CD8-positive, alpha-beta memory T cell (primary cell): ENCODE measurements at places on chromosomes 6 and 20. TPM values are rescaled to one million over a fixed set of nuclear protein-coding genes. Genes with fewer than 3 reads are reported as not detected.

GRCh38 chr20:44326391-44327159 lies 10.3 kb upstream of the R3HDML start:
- DNase-seq: no peak

GRCh38 chr6:31441365-31442267 lies 38.2 kb downstream of the MICA start:
- DNase-seq: peak; percentile 79

PTCHD4 gene
- total RNA-seq: not detected

DNA sequence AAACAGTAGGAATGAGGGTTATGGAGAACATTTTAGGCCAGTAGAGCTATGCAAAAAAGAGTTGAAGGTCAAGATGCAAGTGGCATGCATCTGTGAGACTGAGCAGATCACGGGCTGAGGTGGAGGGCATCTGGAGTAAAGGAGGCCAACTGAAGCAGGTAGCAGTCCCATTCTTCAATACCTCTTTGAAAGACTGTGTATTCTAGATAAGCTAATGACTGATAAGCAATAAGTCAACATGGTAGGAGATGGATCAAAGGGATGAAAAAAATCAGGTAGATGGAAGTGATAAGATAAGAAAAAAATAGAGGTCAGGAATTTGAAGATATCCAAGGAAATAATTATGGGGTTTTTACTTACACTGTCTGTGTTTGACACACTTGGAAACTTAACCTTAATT lies 55.6 kb downstream of the ARMC2 start:
- DNase-seq: no peak

DEFB132 gene
- total RNA-seq: not detected

DDO gene
- not detected for total RNA-seq

DNA sequence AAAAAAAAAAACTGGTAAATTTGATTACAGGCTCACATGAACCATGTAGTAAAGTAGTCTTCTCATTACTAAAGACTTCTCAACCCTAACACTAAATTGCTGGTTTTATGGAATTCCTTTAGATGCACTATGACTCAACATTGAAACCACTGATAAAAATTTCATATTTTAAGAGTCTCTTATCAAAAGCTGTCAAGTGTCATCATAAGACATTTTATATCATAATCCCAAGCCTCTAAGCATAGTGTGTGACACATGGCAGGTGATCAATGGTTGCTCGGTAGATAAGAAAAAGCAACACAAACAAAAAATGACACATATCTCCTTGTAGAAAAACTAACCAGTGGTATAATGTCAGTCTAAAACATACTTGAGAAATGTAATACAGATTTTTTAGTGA lies 258.4 kb downstream of the RNGTT start:
- no peak for DNase-seq

DNA sequence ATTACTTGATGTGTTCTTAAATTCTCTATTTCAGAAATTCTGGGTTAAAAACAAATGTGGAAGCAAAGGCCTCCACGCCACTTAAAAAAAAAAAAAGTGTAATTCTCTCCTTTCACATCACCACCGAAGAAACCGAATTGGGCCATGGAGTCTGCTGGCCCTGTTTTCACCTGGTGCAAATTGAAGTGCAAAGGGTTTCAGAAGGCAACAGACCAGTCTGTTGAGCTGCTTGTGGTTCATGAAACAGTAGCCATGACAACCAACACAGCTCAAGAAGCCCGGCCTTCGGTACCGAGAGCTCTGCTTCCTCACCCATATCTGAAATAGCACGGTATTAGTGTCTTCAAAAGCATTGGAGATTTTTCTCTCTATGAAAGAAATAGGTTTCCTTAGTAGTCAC lies 63.1 kb downstream of the GMPR start:
- no peak for DNase-seq

GRCh38 chr20:53785320-53785719 lies 191.7 kb upstream of the ZNF217 start:
- DNase-seq: no peak

GRCh38 chr6:89640804-89641203 lies 2.3 kb upstream of the LYRM2 start:
- no peak for DNase-seq

DNA sequence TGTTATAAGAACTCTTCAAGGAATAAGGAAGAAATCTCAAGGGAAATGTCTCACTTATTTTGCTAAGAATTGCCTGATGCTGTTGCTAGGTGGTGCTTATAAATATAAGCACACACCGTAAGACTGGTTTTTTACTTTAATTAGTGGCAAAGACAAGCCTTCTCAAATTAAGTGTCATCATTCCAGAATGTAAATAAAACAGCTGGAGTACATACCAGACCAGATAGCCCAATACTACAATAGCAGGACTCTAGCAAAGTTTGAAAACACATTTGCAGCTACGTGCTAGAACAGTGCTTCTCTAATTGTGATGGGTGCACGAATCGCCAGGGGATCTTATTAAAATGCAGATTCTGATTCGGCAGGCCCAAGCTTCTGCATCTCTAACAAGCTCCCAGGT lies 6.8 kb downstream of the CNKSR3 start:
- DNase-seq: no peak

DNA sequence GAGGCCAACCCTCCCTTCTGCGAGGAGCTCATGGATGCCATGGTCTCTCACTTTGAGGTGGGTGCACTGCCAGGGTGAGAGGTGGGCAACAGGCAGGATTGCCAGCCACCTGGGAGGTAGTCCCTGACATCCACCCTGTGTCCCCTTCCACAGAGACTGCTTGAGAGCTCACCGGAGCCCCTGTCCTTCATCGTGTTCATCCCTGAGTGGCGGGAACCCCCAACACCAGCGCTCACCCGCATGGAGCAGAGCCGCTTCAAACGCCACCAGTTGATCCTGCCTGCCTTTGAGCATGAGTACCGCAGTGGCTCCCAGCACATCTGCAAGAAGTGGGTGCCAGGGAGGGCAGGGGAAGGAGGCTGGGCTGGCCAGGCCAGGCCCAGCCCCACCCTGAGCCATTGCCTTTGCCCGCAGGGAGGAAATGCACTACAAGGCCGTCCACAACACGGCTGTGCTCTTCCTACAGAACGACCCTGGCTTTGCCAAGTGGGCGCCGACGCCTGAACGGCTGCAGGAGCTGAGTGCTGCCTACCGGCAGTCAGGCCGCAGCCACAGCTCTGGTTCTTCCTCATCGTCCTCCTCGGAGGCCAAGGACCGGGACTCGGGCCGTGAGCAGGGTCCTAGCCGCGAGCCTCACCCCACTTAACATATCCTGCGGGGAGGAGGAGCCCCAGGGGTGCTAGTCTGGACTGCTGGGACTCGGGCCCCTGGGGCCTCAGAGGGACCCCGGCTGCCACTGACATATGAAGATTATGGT lies 12.8 kb downstream of the PCIF1 start:
- no peak for DNase-seq

DNA sequence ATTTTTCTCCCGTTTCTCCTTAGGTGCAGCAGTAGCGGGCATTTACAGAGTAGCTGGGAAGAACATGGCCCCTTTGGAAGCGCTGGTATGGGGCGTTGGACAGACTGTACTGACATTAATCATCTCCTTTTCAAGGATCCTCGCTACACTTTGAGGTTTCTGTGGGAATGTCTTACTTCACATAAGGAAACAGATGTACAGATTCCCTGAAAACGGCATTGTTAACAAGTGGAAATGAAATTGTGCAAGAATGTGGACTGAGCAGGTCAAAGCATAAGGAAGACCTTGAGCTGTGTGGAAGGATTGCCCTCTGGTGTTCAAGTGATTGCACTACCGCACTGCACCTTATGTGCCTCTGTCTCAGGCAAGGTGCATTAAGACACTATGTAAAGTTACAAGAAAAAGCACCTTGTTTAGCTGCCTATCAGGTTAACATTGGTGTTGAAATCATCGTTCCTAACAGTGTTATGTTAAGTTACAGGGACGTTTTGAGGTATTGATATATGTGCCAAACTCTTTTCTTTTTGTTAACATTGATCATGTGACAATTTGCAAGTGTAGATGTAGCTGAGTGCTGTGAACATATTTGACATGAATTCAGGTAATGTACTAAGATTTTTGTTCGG lies 38.0 kb downstream of the TMEM170B start:
- no peak for DNase-seq

DNA sequence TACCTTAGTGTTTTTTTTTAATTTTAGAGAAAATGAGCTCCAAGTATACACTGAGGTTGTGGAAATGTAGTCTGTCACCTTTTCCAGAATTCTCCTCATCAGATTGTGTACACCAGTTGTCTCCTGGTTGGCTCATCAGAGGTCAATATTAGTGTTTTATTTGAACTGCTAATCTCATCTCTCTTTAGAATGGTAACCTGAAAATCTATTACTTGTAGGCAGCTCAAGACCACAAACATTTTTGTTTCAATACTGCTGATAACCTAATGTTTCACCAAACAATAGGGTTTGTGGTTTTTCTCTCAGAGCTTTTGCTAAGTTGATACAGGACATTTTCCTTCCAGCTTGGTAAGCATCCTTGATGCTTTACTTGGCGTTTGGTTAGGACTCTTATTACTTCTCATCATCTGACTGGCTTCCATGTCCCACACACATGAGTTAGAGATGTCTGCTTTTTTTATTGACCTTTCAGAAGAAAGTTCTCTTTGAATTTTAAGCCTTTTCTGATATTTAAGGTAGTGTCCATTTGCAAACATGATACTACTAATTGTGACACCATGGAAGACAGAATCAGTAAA lies 15.1 kb downstream of the ADGRG6 start:
- no peak for DNase-seq

DNA sequence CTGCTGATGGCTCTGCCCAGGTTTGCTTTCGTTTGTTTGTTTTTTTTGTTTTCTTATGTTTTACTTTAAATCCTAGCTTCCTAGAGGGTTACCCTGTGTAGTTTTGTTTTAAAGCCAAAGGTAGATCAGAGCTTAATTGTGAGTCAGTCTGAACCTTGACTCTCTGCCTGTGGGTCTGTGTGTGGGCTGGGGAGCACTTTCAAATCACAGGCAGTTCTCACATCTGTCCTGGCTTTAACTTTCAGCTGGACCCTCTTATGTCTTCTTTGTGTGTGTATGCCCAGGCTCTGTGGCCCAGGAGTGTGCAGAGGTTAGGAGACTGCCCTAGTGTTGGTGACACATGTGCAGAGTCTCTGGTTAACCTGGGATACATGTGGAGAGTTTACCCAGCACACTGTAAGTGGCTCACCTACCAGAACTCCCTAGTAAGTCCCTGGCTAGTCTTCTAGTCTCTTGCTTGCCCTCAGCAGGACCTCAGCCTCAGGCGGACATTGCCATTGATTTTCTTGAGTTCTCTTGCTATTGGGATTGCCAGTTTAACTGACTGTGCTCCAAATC lies 19.0 kb downstream of the HIVEP1 start:
- no peak for DNase-seq

GRCh38 chr6:137749696-137750211 lies 117.3 kb upstream of the TNFAIP3 start:
- no peak for DNase-seq

GRCh38 chr6:127221201-127221600 lies 45.5 kb upstream of the RNF146 start:
- no peak for DNase-seq

DNA sequence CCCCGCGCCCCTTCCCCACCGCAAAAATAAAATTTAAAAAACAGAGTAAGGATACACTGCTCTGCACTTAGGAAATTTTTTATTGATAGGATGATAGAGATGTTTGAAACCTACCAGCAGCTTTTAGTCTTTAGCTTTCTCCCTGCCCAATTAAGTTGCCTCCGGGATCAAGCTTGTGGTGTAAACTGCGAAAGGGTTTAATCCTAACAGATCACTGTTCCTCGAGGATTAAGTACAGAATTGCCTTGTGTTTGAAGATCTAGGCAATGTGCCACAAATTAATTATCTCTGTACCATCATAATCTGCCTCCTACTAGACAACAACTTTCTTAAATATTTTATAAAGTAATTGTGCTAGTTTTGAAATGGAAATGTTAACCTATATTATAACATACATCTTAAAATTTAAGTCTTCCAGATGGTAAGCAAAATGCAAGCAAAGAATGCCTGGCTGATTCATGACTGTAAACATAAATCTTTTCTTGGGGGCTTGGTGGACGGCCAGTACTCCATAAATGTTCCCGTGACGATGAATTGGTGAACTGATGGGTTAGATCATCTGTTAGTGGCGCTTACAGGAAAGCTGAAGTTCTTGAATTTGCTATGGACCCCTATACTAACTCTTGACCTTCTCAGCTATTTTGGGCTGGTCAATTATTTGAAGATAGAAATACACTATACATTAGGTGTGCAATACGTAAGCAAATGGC lies 58.0 kb upstream of the ARHGAP18 start:
- DNase-seq: no peak

DNA sequence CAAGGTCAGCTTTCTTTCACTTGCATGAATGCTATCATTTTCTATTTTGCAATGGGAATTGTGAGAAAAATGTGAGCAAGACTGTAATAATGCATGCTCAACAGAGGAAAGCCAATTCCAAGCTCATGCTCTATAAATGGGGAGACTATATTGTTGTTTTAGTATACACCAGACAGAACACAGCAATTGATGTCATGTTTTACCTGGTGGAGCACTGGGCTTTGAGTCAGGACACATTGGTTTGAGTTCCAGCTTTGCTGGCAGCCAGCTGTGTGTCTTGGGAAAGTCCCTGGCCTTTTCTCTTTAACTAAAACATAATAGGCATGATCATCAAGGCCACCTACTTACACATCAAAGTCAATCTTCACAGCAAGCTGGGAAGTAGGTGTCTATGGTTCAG lies 83.3 kb downstream of the FOXA2 start:
- DNase-seq: no peak

GRCh38 chr6:150233843-150234269 lies 91.0 kb downstream of the PPP1R14C start:
- no peak for DNase-seq

CBLN4 gene
- total RNA-seq: not detected

DNA sequence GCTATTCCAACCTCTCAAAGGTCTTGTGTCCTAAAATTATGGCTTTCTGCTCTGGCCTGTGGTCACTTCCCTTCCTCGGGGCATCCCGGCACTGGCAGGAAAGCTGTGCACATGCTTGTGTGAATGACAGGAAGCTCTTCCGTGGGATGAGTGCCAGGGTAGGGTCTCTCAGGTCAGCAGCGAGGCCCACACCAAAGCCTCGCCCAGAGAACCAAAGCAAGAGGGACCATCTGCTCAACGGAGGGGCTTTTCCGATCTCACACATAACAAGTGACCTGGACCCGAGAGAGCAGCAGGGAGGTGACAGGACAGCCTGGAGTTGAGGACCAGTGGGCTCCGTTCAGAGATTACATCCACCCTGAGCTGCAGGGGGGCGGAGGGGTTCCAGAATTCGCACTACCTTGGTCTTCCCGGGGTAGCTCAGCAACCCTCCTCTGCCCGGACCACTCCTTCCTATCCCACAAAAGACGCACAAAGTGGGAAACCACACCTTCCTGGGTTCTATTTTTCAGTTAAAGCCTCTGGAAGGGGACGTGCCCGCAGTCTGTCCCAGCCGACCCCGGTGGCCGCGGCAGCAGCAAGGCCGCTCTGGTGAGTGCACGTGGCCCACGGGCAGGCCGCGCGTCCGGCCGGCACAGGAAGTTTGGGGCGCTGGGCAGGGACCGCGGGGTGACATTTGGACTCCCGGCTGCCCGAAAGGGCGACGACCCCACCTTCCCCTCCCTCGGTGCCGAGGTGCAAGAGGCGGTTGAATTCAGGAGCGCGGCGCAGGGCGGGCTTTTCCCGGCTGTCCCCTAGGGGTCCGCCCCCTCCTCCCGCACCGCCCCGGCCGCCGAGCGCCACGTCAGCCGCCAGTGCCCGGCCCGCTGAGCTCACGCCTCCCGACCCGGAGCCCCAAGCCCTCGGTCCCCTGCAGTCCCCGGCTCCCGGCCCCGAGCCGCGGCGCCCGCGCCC lies 988 bp downstream of the TXNDC5 start:
- DNase-seq: peak; percentile 8

GRCh38 chr6:77455271-77455670 lies 8.0 kb downstream of the HTR1B start:
- DNase-seq: no peak
